ENCODE measurements at places on chromosomes 7 and 10. TPM values are rescaled to one million over a fixed set of nuclear protein-coding genes. Genes with fewer than 3 reads are reported as not detected.

TBX20 gene
- not detected for total RNA-seq

MYOZ1 gene
- 0.33 TPM for total RNA-seq

GRM3 gene
- not detected for total RNA-seq

NPFFR1 gene
- not detected for total RNA-seq

OR2A42 gene
- total RNA-seq = not detected

PROSER2 gene
- 2.0 TPM for total RNA-seq

AMPH gene
- 7.8 TPM for total RNA-seq

ZNF239 gene
- total RNA-seq = 5.5 TPM

SUGCT gene
- total RNA-seq = 8.9 TPM

SAP25 gene
- not detected for total RNA-seq

CYP3A7 gene
- total RNA-seq = 0.33 TPM

SFTPA1 gene
- total RNA-seq = not detected

MALRD1 gene
- 1.0 TPM for total RNA-seq

CALML3 gene
- total RNA-seq = not detected

Measured in smooth muscle cell of trachea (primary cell).